ENCODE measurements at places on chromosomes 7 and 10. TPM values are rescaled to one million over a fixed set of nuclear protein-coding genes. Genes with fewer than 3 reads are reported as not detected.

DNA sequence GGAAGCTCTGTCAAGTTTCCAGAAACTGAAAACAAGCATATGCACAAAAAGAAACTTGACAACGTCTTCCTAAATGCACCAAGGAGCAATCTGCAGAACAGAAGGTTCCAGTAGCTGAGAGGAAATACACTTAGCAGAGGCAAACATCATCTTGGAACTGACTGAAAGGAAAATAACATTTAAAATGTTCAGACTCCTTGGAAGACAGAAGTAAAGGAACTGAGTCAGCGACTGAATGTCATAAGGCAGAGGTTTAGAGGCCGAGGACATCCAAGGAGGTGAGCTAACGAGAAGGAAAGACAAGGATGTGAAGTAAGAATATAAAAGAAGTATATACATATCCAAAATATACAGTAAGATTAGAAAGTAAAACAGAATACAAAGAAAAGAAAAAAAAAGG lies 24.1 kb downstream of the SEMA3D start:
- no peak for DNase-seq

DNA sequence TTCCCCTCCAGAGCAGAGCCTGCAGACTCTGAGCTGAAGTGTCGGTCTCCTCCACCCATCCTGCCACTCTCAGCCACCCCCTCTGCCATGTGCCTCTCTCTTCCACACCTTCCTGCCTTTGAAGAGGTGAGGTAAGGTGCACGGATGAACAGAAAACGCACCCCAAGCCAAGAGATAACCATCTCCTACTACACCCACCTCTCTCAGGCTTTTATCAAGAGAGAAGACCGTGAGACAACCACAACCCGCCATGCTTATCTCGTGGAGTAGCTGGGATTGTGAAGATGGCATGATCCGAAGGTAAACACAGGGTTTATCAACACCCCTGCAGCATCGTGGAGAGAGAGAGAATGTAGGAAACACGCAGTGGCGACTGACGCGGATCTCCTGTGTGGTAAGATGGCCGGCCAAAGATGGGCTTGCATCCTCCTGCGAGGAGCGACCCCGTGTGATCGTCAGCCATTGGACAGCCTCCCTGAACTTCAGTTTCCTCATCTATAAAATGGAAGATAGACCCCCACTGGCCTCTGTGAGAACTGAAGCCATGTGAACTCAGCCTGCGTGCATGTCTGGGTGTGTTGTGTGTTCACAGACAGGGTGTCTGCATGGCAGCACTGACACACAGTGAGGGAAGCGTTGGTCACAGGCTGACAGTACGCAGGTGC lies 219.0 kb downstream of the DIP2C start:
- DNase-seq: no peak

SPDYE11 gene
- total RNA-seq: not detected

DNA sequence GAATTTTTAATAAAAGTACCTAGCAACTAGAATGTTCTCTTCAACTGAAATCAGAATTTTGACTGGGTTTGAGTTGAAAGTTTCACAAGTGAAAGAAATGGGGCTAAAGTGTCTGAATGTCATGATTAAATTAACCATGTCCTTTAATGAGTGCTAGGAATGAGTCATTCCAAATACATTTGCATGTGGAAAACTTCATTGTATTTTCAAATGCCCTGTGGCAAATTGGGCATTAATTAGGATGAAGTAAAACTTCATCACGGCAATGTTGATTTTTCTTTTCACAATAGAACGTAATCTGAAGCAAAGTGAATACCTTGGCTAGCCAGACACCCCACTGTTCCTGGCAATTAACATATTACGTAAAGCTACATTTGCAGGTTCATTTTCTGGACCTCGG lies 166.6 kb downstream of the KIAA1217 start:
- no peak for DNase-seq

TAS2R3 gene
- total RNA-seq: not detected

GRCh38 chr7:98206451-98207330 lies 4.5 kb upstream of the BHLHA15 start:
- no peak for DNase-seq

GRCh38 chr7:823649-824048 lies 8.6 kb upstream of the SUN1 start:
- no peak for DNase-seq

DNA sequence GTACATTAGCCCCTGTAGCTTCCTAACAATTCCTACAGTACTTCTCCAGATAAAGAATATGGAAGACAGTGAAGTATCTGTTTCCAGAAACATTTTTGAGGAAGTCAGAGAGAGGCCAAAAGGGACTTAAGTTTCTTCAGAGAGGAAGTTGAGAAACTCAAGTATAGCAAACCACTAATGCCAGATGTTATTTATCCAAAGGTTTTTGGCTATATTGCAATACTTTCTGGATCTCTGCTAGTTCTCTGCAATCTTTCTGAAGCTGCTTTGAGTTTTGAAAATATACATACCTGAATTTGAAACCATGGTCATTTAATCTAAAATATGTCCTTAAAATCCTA lies 64.7 kb downstream of the BICC1 start:
- no peak for DNase-seq

DNA sequence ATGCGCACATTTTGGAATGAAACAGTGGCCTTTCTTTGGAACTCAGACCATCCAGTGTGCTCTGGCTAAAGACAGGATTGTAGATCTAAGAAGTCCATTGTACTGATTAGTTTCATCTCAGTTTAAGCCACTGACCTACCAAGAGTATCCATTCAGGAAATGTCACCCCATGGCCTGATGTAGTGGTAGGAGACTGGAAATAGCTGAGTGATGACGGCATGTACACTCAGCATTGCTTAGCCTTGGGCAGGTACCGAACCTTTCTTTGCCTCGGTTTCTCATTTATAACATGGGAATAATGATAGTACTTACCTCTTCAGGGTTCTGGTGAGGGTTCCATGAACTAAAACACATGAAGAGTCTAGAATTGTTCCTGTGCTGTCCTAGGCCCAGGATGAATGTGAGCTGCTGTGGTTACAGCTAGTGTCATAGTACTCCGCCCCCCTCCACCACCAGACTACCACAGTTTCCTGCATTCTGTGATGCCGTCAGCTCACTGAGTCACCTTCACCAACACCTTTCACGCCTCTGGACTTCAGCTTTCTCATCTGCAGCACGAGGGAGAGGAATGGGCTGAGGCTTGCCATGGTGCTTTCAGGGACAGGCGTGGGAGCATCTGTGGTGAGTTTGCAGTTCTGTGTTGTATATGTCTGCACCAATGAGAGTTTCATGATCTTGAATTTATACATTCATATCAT lies 484.0 kb upstream of the GALNT17 start:
- peak; percentile 94 for DNase-seq

- DNase-seq: no peak
Observed at GRCh38 chr7:101216860-101217387, 457 bp downstream of the PLOD3 start.

All from HT1080 (cell line).